ENCODE measurements at places on chromosomes 16 and 17.

DNA sequence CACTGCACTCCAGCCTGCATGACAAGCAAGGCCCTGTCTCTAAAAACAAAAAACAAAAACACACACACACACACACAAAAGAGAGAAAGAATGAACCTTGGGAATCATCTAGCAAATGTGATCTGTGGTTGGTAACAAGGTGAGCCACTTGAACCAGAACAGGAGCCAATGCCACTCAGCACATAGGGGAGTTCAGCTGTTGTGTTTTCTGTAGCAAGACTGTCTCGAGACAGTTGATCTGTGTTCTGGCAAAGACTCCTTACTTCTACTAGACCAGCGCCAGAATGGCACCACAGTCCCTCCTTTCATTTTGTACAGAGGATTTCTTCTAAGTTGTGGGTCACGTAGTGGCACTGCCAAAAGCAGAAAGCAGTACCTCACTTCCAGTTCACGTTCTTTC is 20.7 kb downstream of the ATP2A1 start:
- DNase-seq: no peak

GRCh38 chr16:85778873-85779272 is 20.5 kb downstream of the EMC8 start:
- no peak for DNase-seq

- DNase-seq: no peak
These were observed 3.9 kb downstream of the SKAP1 start for GRCh38 chr17:48426019-48426665.

GRCh38 chr17:56982312-56982711 is 4.4 kb downstream of the SCPEP1 start:
- no peak for DNase-seq

DNA sequence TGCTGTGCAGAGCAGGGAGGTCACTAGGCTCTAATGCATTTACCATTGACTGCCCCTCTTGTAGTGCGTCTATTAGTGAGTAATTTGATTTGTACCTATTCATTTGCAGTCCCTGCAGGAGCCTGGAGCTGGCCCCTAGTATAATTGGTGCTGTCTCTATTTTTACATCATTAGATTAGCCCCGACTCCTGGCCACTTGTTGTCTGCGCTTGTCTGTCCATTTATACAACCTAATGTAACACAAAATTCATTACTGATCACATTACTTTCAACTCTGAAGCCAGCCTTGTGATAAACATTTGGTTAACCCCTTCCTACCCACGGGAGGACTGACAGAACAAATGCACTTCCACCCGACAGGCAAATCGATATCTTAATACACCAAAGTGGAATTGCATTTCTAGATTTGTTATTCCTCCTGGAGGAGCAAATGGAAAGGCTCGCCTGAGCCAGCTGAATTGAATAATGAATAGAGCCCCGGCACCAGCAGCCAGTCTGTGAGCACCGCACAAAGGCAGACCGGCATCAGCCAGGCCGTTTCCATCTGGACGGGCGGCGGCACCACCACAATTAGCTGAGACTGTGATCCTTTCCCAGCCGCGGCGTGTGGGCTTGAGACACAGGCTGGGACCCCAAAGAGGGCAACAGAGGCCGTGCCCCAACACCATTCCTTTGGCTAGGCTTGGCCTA is 18.7 kb upstream of the TBX2 start:
- no peak for DNase-seq

GRCh38 chr17:75895370-75896155 is 1.2 kb downstream of the TRIM65 start:
- peak; percentile 43 for DNase-seq

- peak; percentile 15 for DNase-seq
These were observed 957 bp downstream of the MYL4 start for GRCh38 chr17:47210105-47210504.

DNA sequence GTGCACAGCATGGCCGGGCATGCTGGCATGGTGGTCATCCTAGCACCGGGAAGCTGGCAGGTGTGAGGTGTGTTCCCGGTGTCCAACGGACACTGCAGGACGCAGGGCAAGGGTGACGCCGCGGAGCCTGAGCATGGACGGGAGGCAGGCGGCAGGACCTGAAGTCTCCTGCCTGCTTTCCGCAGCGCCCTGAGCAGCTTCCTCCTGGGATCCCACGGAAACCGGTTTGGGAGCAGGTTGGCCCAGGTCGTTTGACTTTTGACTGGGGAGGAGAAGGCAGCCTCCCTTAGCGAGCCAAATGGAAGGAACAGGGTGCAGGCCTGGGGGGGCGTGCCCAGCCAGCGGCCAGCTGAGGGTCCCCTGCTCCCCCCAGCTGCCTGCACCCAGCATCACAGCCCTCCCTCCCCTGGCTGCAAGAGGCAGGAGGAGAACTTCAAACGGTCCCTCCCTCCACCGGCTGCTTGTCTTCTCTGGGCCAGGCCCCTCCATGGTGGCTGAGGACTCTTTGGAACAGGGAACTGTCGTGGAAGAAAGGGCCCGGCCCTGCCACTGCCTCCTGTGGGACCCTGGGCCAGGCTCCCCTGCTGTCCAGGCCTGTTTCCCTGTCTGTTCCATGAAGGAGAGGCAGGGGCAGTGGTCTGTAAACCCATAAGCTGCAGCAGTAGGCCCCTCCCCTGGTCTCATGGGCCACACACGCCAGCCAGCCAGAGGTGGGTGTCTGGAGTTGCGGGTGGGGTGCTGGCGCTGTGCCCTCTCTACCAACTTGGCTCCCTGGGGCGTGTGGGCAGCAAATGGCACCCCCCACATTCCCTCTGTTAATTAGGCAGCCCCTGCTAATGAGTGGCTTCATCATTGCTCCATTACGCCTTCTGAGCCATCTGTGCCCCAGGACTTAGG is 7.8 kb upstream of the ADGRG1 start:
- no peak for DNase-seq

GRCh38 chr17:17900615-17901520 is 64.1 kb upstream of the SREBF1 start:
- DNase-seq: peak; percentile 99

GRCh38 chr16:85717393-85718152 is 28.8 kb upstream of the GINS2 start:
- peak; percentile 59 for DNase-seq

GRCh38 chr17:39765175-39765574 is 27.4 kb downstream of the GRB7 start:
- DNase-seq: no peak

DNA sequence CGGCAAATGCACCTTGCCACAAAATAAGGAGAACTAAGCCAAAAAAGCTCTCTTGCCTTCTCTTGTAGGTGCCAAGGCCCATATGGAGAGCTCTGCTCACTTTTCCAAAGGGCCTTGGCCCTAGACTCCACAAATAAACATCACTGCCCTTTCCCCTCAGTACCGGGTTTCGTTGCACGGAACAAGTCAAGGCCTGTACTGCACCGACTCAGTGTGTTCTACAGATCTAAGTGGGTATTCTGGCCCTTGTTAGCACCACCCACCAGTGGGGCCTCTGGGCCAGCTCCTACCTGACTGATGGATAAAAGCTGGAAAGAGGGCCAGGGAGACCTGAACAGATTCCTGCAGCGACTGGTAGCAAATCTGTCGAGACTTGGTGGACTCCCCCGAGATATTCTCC is 43.7 kb upstream of the GSG1L start:
- no peak for DNase-seq

- peak; percentile 75 for DNase-seq
These were observed 2.1 kb upstream of the IRX5 start for GRCh38 chr16:54928411-54929089.

DNA sequence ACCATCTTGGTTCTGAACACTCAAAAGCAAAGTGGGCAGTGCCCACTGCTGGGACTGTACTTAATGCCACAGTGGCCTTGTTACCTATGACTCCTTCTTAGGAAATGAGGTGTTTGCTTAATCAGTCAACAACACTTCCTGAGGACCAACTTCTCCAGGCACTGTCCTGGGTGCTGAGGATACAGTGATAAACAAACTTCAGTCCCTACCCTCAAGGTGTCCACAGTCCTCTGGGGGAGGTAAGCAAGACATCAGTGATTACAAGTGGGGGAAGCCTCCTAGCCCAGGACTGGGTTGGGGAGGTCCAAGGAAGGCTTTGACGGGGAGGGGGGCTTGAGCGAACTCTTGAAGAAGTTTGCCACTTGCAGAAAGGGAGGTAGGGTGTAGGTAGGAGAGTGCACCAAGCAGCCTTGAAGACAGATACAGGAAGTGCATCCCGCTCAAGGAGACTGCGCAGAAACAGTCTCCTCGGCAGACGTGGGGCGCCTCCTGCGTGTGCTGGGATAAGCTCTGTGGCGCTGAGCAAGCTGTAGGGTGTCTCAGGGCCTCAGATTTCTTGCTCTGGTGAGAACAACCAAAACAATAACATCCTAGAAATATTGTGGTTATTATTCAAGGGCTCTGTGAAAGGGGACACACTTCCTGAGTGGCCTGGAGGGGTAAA is 2.6 kb upstream of the ABCC3 start:
- no peak for DNase-seq

GRCh38 chr17:10337976-10338375 is 34.8 kb downstream of the MYH13 start:
- peak; percentile 63 for DNase-seq

GRCh38 chr17:63760771-63761539 is 12.4 kb downstream of the CCDC47 start:
- peak; percentile 35 for DNase-seq

- no peak for DNase-seq
These were observed 129.8 kb downstream of the NTN1 start for GRCh38 chr17:9151091-9151490.

GRCh38 chr16:14667347-14668266 is 26.5 kb downstream of the PLA2G10 start:
- no peak for DNase-seq

- DNase-seq: no peak
These were observed 345.1 kb upstream of the PSMD7 start for GRCh38 chr16:73951481-73951880.

DNA sequence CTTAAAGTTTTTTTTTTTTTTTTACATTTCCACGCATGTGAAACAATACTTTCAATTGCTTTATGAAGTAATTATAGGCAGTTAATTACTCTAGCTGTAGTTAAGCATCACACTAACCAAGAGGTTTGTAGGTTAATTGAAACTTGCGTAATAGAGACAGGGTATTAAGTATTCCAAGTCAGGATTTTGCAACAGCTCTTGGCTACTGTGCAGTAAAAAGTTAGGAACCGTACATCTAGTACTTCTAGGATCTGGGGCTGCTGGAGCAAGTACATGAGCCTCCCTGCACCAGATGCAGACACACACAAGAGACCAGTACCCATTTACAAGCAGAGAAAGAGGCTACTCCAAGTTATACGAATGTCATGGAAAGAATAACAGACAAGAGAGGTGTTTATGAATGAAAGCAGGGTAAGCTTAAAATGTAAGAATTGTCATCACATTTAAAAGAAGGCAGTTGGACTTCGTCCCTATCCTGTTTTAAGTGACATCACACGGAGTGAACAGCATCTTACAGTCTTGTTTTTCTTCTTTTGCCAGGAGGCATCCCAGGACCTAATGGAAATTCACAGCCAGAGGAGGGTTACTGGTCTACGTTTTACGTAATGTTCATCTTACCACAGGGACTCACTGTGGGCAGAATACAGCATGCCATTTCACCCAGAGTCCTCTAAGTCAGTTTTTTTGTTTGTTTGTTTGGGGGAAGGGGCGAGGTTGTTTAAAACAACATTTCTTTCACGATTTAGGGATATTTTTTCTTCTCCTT is 379.6 kb upstream of the PSMD7 start:
- no peak for DNase-seq

GRCh38 chr17:81499601-81499970 is 13.0 kb downstream of the ACTG1 start:
- no peak for DNase-seq

DNA sequence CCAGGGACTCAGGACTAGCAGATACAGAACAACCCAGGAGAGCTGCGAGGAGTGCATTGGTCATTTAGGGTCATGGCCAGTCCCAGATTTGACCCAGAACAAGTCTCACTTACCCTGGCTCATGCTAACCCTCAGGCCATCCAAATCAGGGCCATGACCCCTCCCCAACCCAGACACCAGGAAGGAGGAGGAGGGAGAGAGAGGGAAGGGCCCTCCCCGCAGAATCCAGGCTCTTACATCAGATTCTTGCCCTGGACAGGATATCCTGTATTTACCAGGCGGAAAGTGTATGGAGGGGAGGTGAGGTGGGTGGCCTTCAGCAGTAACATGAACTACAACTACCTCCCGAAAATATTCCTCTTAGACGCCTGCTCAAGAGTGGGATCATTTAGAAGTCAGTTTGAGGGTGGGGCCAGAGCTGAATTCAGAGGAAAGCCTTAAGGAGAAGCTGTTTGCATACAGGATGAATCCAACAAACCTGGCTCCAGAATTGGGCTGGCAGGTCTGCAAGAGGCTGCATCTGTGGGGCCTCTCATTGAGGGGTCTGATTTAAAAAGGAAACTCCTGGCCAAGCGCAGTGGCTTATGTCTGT is 2.1 kb downstream of the VAT1 start:
- DNase-seq: no peak

DNA sequence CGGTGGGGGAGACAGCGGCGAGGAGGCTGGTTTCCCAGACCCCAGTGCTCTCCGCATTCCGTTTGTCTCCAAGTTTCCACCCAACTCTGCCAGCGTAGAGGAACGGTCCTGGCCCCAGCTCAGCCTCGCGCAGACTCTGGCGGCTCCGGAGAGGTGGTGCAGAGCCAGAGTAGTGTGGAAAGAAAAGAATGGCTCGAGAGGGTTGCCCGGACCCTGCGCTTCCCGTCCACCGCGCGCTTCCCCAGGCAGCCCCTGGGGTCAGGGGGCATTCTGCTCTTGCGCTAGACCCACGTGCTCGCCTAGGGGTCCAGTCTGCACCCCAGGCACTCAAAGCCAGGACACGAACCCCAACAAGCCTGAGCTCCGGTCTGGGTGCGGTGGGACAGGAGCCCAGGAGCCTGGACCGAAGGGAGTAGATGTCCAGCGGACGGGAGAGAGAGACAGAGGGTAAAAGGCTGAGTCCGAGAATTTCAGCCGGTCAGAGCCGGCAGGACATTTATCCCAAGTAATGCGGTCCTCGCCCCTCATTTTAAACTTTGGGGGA is 3.8 kb downstream of the PMP22 start:
- DNase-seq: peak; percentile 70

DNA sequence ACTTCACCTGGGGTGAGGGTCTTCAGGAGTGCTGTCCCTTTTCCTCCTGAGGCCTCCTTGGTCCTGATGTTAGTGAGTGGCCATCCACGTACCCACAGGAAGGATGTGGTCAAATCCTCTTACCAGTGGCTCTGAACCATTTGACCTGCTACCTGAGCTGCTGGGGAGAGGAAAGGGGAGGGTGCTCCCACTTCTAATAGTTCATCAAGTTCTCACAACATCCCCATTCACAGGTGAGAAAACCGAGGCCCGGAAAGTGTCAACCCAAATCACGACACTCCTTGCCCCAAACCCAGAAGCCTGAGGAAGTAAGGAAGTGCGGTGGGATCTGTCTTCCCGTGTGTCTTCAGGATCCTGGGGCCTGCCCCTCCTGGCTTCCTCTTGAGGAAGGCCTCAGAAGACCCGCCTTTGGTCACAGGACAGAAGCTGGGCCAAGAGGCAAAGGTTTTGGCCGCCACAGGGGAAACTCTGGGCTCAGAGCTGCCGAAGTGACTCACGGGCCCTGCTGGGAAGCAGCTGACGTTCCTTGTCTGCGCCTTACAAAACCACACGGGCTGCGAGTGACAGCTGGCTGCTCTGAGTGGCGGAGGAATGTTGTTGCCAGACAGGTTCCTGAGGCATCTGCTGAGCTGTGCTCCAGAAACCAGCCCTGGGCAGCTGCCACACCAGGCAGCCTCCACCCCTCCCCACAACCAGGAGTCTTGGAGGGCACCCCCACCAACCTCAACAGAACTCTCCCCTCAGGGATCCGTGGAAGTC is 13.9 kb upstream of the KIFC3 start:
- peak; percentile 96 for DNase-seq

Data from EH (cell line).